ENCODE measurements at places on chromosomes 13 and 19.

- no peak for DNase-seq
These were observed 473 bp downstream of the TMIGD2 start for GRCh38 chr19:4301590-4302242.

DNA sequence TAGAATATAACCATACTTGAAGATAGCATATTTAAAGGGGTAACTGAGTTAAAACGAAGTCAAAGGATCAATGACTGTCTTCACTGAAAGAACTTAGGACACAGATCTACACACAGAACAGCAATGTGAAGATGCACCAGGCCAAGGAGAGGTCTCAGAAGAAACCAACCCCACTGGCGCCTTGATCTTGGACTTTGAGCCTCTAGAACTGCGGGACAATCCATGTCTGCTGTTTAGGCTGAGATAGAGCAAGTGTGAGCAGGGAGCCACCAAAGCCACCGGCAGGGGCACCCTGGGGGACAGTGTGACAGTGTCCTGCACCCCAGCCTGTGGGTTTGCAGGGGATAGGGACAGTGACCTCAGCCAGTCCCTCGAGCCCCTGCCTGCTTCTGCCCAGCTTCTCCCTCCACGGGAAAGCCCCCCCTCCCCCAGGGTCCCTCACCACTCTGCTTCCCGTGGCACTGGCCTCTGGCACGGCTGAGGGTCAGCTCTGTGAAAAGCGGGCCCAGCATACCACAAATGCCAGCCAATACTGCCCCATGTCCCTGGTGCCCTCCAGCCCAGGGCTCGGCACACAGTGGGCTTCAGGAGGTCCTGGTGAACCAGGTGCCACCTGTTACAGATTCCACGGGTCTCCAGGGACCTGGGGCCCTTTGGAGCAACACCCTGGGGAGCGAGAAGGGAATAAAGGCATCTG is 40.8 kb downstream of the KLF2 start:
- no peak for DNase-seq

DNA sequence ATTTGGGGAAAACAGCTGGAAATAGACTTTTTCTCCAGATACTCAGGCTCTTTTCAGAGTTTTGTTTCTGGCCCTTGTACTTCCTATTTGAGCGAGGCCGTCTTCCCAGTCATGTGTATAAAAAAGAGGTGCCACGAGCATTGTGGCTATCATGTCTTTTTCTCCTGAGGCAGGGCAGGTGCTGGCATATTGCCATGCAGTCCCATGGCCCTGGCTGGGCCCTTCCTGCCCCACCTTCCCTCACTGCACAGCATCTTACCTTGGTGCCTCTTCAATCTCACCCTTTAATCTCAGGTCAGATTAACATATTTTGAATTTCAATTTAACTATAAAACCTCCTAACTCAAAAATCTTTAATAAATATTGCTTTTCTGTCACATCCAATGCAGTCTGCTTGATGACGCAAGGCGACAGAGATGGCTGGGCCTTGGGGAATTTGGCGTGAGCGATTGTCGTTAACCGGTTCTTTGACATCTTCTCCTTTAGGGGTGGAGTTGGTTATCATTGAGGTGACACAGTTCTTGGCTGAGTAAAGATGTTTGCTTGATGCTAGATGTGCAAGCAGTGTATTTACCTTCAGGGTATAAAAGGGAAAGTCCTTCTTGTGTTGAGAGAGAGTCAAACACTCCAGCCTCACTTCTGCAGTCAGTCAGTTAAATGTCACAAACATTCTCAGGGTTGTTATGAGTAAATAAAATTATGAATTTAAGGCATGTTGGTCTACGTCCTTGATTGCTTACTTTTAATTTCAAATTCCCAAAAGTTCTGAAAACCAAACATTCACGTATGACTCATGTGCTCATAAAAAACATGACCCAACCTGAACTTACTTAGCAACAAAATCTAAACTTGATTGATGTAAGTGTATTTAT is 289.9 kb downstream of the MYO16 start:
- DNase-seq = no peak

DNA sequence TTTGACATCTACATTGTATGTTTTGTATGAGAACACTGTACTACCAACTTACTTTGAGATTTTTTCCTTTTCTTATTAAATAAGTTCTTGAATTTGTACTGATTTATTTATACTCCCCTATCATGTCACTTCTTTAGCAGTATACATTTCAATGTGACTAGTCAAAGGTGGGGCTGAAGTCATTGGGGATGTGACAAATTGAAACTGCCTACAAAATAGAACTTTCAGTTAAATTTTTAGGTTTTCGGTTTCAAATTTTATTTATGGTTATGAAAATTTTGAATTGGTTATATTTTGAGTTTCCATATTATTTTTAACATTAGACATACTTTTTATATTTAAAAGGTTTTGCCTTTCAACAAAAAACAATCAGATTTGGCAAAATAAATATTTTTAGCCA is 221.6 kb downstream of the NBEA start:
- no peak for DNase-seq

GRCh38 chr13:112772539-112772909 is 82.7 kb downstream of the ATP11A start:
- DNase-seq = no peak

GRCh38 chr13:87120476-87120875 is 550.7 kb upstream of the SLITRK5 start:
- no peak for DNase-seq

DNA sequence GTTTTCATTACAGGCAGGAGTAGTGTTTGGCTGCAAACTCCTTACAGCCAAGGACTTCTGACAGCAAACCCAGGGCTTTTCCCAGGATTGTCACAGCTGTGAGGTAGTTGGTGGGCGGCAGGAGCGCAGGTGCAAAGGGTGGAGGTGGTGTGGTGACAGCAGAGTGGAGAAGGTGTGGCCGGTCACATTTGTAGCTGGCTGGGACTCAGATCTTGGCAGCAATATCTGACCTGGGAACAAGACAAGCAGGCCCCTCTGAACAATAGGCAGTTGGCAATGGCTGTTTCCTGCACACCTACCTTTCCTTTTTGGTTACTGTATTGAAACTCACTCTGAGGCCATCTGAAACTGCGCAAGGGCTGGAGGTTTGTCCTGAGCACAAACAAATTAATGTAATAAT is 327.3 kb downstream of the COG6 start:
- no peak for DNase-seq

All from putamen (tissue), 1 donor.